Neural crest cell (in vitro differentiated cells): ENCODE measurements at places on chromosomes 2 and 18.

DNA sequence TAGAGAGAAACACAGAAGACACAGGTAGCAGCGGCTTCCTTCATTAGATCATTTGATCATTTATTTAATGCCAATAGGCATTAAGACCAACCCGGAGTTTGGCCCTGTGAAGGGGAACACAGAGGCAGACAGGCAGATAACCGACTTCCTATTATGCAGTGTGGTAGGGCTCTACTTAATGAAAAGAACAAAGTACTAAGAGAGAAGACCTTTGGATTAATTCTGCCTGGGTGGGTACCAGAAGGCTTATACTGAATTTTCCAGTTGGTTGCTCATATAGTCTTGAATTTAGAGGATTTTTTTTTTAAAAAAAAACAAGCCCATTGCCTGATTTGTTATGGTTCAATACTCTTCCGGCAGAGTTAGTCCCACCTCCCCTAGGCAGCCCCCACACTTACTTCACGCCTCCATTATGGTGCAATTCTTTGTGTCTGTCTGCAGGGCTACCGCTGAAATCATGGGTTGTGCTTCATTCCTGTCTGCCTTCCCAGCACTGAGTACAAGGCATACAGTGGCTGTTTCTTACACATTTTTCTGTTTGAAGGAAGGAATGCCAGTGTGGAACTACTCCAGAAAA lies 244.3 kb upstream of the APCDD1 start:
- DNase-seq: no peak

DNA sequence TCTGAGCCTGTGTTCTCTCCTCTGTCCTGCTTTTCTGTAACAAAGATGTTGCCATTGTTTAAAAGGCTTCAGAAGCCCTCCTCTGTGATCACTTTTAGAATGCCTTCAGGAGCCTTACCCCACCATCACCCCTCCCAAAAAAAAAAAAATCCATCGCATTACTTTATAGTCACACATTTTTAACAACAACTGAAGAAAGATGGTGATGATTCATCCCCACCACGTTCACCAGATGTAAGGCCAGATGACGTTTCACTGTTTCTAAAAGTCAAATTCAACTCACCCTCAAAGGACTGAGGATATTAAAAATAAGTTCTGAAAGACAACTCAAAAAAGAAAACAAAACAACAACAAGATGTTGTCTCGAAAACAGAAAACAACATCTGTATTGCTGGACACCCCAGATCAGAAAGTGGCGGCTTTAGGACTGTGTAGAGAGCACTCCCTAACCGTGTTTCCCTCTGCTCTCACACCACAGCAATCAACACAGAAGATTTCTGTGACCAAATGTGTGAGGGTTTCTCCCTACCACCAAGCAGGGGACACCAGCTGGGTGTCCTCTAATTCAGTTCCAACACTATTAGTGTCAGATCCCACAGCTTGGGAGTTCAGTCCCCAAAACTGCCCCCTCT lies 61.9 kb upstream of the CREB1 start:
- DNase-seq: no peak

DNA sequence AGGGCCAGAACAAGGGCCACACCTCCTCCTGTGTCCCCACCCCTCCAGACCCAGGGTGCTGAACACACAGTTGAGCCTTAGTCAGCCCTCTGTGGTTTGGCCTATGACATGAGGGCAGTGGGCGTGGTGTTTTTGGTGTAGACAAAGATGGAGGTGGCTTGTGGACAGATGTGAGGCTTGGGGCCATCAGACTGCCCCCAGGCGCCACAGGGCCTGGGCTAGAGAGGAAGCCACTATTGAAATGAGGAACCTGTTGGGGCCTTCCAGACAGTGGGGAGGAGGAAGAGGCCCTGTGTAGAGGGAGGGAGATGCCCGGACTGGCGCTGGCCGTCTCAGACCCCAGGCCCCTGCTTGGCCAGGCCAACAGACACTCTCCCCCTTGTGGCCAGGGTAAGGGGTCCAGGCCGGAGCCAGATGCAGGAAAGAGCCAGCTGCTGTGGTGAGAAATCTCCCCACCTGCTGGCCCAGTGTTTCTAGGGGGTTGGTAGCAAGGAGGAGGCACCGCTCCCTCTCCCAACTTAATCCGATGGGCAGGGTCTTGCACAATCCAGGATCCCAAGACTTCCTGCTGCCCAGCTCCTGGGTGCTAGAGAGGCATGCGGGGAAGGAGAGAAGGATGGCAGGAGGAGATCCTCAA lies 53.8 kb downstream of the SMAD7 start:
- no peak for DNase-seq

DNA sequence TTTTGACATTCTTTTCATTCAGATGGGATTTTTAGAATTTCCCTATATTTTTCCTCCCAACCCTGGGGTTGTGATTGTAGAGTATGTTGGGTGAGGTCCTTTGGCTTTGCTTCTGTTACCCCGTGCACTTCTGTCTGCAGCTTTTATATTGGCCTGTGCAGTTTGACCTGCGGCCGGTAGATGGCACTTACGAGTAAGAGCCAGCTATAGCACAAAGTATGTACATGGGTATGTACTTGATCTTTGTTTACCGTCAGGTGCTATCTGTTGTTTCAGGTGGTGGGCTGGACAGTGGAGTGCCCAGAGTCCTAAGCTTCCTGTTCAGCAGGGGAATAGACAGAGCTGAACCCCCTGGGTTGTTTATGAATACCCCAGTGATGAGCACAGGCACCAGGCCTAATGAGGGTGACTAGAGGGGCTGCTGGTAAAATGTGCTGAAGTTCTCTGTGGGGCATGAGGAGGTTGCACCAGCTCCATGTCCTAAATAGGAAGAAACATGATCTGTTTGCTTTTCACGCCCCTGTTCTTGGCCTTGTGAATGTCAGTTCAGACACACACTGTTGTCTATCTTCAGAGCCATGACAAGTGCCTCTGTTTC lies 58.9 kb upstream of the THUMPD2 start:
- DNase-seq: no peak

- DNase-seq: no peak
These were observed 58.8 kb upstream of the NOL4 start for GRCh38 chr18:34283506-34283905.

DNA sequence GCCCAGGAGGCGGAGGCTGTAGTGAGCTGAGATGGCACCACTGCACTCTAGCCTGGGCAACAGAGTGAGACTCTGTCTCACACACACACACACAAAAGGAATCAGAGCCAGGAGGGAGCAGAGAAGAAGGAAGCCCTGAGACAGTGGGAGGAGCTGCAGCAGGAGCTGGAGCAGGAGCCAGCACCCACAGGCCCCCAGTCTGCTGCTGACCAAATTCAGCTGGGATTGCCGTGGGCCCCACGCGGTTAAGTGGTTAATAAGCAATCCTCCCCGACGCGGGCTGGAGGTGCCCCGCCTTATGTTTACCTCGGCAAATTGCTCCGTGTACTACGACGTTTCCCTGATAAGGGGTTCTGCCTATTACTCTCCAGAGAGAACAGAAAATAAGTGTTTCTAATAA lies 265.3 kb downstream of the TWIST2 start:
- DNase-seq: no peak

GRCh38 chr2:226683944-226684562 lies 115.6 kb downstream of the IRS1 start:
- no peak for DNase-seq

DNA sequence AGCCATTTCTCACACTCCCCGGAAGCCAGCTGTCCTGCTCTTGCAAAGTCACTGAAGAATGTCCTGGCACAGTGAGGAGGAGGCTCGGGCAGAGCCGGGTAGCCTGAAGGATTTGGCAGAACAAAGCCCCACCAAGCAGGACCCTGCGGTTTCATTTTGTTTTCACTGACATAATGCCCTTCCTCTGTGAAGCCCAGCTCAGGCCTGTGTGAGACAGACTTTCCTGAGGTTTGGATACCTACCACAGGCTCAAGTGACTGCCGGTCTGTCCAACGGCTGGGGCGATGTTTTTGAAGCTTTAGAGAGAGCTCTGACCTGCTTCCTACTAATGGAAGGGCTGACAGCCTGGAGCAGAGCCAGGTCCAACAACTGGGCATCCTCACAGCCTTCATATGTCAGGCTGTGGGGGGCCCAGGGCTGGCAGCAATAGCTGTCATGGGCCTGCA lies 99.8 kb upstream of the FZD7 start:
- no peak for DNase-seq

DNA sequence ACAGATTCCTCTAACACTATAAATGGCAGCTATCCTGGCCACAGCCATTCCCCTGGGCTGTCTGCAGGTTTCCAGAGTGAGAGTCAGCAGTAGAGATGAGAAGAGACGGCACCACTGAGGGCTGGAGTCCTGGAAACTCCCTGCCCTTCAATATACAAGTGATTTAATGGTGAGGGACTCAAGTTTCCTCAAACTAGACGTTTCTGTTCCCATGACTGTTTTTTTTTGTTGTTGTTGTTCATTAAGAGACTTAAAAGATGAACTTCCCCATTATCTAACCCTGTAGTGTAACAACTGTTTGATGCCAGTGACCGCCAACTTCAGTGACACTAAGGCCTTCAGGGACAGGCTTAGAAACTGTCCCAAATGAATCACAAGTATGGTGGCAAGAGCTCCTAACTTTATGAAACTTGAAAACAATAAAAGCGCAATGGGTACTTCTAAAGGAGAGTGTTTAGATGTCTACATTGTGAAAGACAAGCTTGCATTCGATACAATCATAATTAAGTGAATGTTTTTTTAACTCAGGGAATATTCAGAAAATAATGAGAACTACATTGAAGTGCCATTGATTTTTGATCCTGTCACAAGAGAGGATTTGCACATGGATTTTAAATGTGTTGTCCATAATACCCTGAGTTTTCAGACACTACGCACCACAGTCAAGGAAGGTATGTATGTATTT lies 34.0 kb downstream of the IL1R2 start:
- no peak for DNase-seq

DNA sequence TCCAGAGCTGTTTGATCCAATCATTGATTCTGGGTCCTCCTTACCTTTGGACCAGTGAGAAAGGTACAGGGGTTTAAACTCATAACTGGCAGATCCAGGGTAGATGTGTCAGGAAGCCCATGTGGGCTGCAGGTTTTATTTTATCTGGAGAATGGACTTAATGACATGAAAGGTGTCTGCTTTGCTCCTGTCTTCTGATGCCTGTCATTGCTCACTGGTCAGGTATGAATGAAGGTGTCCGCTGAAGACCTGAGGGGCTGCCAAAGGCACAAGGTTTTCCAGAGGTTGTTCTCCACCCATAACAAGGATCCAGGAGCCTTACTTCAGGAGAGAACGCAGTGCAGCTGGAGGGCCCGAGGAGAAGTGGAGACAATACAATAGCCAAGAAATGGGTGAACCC lies 74.2 kb downstream of the CHRNA1 start:
- DNase-seq: no peak

- DNase-seq: no peak
These were observed 41.6 kb upstream of the DPP10 start for GRCh38 chr2:114400890-114401289.

DNA sequence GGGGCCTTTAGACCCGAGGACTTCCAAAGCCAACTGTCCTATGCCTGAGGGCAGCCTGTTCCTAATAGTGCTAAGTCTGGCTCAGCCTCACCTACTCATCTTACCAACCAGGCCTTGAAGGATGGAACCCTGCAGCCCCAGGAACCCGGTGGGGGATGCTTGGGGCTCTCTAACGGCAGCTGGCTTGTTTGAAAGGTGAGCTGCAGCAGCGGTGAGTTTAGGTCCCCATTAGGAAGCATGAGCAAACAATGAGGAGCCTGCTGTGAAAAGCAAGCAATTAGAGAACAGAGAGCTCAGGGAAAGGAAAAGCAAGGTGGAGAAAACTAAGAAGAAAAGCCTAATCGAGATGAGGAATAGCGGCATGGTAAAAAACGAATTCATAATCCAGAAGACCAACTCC lies 39.9 kb downstream of the SP110 start:
- DNase-seq: no peak

DNA sequence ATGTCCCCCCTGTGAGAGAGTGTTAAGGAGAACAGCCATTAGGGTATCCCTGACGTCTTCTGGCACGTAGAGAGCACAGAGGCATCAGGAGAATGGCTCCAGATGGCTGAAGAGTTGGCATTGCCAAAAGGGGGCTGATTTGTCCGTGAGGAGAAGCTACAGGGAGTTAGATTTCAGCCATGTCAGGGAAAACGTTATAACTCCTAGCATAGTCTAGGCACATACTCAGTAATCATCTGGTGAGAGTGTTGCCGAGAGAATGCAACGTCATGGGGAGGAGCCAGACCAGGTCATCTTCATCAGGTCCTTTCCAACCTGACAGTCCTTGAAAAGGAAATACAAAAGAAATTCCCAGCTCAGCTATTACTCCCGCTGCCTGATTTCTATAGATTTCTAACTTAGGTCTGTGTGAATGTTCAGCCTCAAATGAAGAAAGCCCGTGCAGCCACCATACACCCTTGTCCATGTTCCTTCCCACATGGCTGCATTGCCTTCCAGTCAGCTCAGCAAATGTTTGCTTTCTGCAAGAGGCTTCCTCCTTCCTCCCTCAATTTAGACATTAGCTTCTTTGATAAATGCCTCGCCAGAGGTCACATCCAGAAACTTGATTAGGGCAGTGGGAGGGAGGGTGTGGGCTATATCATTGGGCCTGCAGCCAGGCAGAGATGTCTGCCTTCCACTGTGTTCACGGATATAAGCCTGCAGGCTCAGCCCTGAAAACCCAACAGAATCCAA lies 93.0 kb downstream of the STPG4 start:
- DNase-seq: no peak

- no peak for DNase-seq
These were observed 100.1 kb upstream of the TLK1 start for GRCh38 chr2:171260471-171261424.

GRCh38 chr2:118539290-118539689 lies 308.2 kb downstream of the EN1 start:
- DNase-seq: no peak

GRCh38 chr2:38697116-38697840 lies 31.4 kb downstream of the GALM start:
- no peak for DNase-seq

DNA sequence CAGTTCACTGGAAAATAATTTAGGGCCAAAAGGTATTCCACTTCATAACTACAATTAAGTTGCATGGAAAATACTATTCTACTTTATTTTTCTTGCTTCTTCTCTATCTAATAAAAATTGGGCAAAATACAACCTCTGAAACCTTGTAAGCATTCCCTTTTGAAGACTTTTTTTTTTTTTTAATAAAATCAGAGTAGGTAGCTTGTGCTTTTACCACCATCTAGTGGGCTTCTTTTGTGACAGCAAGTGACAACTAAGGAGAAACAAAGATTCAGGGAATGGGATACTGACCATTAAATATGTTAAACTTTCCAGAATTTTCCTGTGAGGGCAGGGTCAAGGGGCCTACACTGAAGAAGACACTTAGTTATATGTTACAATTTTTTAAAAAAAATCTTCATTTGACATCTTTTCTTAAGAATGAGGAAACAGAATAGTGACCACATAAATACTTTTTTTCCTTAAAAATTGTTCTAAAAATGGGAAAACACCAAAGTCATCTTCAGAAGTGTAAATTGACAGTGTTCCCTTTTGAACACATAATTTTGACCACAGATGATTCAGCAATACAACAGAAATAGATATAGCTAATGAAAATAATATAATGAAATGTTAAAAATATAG lies 1183.2 kb upstream of the ACVR2A start:
- no peak for DNase-seq
